Stimulated activated naive CD4-positive, alpha-beta T cell (primary cell): ENCODE measurements at places on chromosomes 2 and 18.

- DNase-seq = no peak
These were observed 734.4 kb upstream of the ZEB2 start for GRCh38 chr2:145254291-145254690.

DNA sequence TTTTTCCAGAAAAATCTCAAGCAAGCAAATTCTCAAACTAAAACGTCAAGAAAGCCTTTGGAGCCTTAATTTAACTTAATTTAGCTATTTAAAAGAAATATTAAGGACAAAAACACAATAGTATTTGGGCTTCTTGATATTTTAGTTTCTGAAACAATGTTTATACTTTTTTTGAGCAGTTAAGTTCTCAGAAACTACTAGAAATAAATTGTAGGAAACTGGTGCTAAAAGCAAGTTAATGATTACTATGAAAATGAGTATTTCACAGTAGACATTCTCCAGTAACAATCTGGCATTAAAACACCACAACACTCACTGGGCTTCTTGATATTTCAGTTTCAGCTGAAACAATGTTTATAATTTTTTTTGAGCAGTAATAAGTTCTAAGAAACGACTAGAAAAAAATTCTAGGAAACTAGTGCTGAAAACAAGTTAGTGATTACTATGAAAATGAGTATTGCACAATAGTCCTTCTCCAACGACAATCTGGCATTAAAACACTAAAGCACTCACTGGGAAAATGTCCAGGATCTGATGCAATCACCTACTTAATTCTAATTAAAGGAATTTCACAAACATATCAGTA lies 45.1 kb downstream of the TRAK2 start:
- no peak for DNase-seq

DNA sequence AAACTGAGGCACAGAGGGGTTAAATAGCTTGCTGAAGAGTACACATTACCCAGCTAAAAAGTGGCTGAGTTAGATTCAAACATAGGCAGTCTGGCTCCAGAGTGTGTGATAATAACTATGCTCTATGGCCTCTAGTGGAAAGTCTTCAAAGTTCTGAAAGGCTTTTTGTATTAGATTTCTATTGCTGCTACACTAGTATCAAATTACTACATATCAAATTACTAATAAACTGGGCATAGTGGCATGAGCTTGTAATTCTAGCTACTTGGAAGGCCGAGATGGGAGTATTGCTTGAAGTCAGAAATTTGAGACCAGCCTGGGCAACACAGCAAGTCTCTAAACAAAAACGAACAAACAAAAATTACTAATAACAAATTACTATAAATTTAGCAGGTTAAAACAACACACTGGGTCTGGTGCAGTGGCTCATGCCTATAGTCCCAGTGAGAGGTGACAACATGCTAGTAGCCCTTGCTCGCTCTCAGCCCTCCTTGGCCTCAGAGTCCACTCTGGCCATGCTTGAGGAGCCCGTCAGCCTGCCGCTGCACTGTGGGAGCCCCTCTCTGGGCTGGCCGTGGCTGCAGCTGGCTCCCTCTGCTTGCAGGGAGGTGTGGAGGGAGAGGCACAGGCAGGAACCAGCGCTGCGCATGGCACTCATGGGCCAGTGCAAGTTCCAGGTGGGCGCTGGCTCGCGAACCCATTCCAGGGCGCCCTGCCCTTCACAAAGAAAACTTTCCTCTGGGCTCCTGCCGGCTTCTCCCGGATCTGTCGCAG lies 38.2 kb upstream of the TWSG1 start:
- DNase-seq = no peak

- no peak for DNase-seq
These were observed 82.1 kb downstream of the BIN1 start for GRCh38 chr2:127024769-127025358.

DNA sequence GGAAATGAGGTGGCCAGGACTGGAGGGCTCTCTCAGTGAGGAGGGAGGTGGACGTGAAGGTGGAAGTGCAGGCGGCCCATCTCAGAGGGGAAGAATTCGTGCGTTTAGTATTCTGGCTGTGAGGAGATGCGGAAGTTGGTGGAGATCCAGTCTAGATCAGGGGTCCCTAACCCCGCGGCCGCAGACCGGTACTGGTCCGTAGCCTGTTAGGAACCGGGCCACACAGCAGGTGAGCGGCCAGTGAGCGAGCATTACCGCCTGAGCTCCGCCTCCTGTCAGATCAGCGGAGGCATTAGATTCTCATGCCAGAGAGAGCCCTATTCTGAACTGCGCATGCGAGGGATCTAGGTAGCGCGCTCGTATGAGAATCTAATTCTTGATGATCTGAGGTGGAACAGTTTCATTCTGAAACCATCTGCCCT lies 1.6 kb upstream of the FHOD3 start:
- DNase-seq = no peak

DNA sequence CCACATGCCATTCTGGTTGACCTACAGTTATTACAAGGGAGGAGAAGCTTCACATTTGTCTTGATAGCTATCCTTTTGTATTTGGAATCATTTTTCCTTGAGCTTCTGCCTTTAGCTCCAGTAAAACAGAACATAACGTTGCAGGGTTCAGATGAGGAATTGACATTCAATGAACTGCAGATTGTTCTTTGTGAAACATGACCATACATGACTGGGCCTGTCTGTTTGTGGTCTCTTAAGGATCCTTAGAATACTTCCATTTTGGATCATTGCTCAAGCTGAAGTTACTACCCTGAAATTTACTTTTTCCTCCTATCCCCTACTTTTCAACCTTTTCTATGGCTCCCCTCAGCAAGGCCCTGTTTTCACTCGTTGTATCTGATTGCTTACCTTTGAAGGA lies 1281.7 kb upstream of the CELF4 start:
- no peak for DNase-seq

- DNase-seq = no peak
These were observed 6.3 kb downstream of the NRP2 start for GRCh38 chr2:205688417-205689200.

- no peak for DNase-seq
These were observed 28.9 kb downstream of the NCKAP1 start for GRCh38 chr2:183009249-183009899.

DNA sequence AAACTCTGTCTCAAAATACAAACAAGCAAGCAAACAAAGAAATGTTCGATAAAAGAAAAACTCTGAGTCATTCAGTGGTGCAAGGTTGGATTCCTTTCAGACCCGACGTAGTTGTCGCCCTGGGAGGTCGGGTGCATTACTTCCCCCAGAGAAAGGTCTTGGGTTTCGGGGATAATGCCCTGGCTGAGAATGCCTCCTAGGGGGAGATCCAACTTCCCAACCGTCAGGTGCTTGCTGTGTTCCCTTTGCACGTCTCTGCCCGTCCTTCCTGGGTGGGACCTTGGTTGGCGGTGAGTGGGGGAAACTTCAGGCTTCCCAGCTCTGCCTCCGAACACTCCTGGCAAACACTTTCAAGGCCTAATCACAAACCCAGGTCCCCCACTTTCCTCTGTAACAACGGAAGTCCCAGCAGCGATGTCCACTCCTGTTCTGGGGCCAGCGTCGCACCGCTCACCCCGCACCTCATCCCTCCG lies 609 bp downstream of the TPGS2 start:
- DNase-seq = no peak

DNA sequence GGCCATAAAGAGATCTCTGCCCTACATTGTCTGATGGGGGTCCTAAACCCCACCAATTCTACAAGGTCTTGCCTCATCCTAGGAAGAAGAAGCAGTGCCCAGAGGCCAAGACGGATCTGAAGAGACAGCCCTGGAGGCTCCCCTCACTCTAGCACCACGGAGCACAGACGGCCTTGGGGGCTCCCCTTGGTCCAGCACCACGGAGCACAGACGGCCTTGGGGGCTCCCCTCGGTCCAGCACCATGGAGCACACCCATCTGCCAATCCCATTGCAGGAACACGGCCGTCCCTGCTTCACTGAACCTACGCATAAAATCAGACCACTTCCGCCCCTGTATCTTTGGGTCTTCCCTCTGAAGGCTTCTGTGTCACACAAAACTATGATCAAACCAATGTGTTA lies 215.1 kb upstream of the SALL3 start:
- DNase-seq = no peak

- DNase-seq = no peak
These were observed 381.2 kb downstream of the TXNL1 start for GRCh38 chr18:56257205-56257604.

GRCh38 chr2:230953845-230954244 lies 28.8 kb upstream of the GPR55 start:
- DNase-seq = no peak

DNA sequence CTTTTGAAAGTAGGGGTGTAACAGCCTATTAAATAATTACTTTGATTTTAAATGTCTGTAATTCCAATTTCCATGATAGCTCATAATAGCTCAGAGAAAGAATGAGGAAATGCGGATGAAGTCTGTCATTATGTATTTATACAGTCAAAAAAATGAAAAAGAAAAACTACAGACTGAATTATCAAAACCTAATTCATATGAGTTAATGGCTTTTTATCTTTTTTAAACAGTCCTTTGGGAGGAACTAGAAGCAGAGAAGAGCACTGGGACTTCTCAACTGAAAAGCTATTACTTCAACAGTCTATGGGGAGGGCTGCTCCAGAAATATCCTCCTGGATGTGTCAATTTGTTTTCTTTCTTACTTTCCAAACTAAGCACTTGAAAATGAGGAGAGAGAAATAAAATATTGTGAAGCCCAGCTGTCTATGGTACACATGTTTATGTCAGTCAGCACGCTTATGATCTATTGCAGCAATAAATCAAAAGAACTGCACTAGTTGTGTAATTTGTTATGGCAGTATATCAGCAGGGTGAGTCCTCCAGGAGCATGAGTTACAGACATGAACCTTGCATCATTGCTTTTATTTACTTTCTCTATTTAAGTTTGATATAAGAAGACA lies 1550.2 kb downstream of the LRP1B start:
- no peak for DNase-seq

- DNase-seq = no peak
These were observed 22.2 kb downstream of the HK2 start for GRCh38 chr2:74856004-74856578.

- DNase-seq = no peak
These were observed 6.4 kb upstream of the PSMD1 start for GRCh38 chr2:231050018-231050901.

- DNase-seq = no peak
These were observed 209.1 kb downstream of the TNS1 start for GRCh38 chr2:217793566-217794132.

DNA sequence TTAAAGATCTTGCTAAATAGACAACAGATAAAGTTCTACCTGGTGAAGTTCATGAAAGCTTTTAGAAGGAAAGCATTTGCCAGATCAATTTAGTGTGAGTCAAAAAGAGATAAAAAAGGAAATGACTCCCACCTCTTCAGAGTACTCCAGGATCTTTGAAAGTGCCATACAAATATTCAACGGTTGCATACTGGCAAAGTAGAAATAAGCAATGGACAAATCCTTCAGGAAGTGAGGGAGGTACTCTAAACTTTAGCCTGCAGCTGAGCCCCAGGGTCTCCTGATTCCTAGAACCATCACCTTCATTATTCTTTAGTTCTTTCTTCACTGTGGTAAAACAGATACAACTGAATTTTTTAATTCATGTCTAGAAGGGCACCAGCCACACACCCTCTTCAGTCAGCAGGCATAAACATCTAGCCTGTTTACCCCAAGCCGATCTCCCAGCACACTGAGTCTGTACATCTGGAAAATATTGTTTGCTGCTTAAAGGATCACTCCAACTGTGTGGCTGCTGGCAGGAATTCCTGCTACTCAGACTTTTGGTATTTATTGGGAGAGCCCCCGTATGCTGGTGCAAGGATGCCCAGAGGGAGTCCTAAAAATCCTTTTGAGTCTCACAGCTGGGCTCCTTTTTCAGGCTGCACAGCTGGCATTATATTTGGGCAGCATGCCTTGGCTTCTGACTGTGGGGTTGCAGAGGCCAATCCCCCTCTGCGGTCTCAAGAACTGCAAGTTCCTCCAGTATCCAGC lies 72.3 kb upstream of the SESTD1 start:
- DNase-seq = no peak

- DNase-seq = no peak
These were observed 849 bp upstream of the TMEM18 start for GRCh38 chr2:677959-678550.

DNA sequence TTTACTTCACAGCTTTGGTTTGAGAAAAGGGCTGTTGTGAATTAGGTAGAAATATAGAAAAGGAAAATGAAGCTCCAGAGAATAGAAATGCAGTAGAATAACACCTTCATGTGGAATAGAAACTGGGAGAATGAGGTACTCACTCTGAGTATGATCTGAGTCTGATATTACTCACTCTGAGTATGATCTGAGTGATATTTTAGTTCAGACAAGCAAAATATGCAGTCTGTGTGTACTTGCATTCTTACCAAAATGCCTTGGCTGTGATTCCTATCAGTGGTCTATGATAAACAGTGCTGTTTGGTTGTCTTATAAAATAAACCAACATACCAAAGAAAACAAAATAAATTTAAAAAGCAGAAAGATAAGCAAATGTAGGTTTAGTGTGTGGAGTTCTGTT lies 487.6 kb downstream of the THSD7B start:
- DNase-seq = no peak

- peak; percentile 47 for DNase-seq
These were observed 2.9 kb upstream of the ATOH8 start for GRCh38 chr2:85750587-85751575.

- no peak for DNase-seq
These were observed 266.2 kb downstream of the FIGN start for GRCh38 chr2:163469561-163469962.

GRCh38 chr2:31561823-31562222 lies 18.9 kb downstream of the SRD5A2 start:
- no peak for DNase-seq

DNA sequence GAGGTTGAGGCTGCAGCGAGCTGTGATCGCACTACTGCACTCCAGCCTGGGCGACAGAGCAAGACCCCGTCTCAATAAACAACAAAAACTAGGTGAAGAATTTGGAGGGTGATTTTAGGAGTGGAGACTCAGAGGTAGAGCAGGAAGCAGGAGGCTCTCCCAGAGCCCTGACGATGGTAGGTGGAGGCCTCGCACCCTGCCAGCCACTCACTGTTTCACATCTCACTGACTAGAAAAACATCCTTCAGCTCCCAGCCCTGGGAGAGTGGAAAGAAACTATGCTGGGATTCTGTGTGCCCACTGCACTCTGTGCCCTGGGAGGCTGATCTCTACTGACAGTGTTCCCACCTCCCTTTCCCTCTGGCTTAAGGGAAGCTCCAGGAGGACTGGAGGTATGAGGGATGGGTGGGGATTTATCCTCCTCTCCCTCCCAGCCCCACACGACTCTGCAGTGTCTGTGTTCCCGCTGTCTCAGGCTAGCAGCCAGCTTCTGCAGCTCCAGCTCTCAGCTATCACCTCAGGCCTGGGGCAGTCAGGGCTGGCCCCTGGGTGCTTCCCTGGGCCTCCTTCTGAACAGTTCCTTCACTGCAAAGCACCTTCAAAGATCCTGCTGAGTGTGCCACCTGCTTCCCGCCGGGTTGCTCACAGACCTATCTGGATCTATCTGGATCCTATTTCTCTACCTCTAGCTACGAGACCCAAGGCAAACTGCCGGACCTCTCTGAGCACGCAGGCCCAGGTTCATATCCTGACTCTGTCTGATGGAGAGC lies 9.6 kb downstream of the CIB4 start:
- no peak for DNase-seq

DNA sequence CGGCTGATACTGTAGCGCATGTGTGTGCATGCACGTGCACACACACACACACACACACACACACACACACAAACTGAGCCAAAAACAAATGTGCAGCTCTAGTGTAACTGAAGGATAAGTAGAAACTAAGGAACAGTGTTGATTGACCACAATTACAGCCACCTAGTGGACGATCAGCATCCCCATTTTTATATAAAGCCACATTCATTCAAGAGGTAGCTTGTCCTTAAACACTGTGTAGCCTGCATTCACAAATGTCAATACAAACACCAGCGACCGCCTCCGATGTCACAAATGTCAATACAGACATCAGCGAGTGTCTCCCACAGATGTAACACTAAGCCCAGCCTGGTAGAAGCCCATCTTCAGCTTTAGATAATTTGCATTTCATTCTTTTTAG lies 167.4 kb downstream of the PTGR3 start:
- no peak for DNase-seq
